CD8-positive, alpha-beta memory T cell (primary cell): ENCODE measurements at places on chromosomes 2 and 18. TPM values are rescaled to one million over a fixed set of nuclear protein-coding genes. Genes with fewer than 3 reads are reported as not detected.

DNAJC10 gene
- total RNA-seq: 76.0 TPM

DNA sequence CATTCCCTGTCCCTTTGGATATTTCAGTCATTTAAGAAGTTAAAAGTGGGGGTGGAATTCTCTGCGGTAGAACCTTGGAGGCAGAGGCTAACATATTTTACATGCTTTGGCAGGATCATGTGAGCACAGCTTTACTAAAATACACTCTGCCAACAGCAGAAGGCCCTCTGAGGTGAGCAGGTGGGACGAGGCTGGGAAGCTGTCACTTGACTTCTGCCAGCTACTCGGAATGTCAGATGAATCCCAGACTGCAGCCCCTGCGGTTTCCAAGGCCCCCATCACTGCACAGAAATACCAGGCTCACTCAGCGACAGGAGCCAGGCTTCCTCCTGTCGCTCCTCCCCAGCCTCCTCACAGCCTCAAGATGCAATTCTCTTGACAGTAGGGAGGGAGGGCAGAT is 220.9 kb upstream of the REV1 start:
- no peaks in the 10 kb centered on the region for H3K36me3 ChIP-seq
- no peak overlapping the region for H3K4me3 ChIP-seq
- H3K4me1 ChIP-seq: no peaks in the 10 kb centered on the region
- DNase-seq: no peak
- H3K27ac ChIP-seq: no peak overlapping the region
- H3K27me3 ChIP-seq: no peaks in the 10 kb centered on the region

GRCh38 chr2:42216694-42217093 is 47.5 kb downstream of the EML4 start:
- H3K27ac ChIP-seq: no peak overlapping the region
- H3K4me1 ChIP-seq: peaks cover 35% of the 10 kb centered on the region
- no peaks in the 10 kb centered on the region for H3K27me3 ChIP-seq
- no peak for DNase-seq

CRYGD gene
- not detected for total RNA-seq
